ENCODE measurements at places on chromosomes 5 and 9.

DNA sequence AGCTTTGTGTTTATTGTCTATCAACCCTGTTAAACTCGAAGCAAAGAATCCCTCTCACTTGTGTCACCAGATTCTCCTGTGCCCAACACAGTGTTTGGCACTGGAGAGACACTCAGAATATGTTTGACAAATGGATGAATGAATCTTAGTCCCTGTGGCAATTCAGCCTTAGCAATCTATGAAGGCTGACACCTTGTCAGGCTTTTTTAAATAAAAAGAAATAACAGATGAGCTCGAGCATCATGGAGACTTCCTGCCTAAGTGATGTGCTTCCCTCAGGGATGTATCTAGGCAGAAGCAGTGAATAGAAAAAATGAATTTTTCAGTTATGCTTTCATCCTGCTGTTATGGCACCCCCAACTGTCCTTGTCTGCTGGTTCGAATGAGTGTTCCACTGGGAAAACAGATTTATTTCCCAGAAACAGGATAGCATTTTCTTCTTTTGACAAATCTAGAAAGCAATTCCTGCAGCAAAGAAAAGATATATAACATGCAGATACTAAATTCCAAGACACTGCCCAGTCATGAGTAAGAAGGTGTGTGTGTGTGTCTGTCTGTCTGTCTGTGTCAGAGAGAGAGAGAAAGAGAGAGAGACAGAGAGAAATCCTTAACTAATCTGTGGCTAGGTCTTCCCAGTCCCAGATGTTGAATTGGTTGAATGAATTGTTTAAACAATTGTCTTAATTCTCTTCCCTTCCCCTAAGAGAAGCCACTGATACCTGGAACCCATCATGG lies 16.7 kb downstream of the MAMDC2 start:
- DNase-seq: no peak

DNA sequence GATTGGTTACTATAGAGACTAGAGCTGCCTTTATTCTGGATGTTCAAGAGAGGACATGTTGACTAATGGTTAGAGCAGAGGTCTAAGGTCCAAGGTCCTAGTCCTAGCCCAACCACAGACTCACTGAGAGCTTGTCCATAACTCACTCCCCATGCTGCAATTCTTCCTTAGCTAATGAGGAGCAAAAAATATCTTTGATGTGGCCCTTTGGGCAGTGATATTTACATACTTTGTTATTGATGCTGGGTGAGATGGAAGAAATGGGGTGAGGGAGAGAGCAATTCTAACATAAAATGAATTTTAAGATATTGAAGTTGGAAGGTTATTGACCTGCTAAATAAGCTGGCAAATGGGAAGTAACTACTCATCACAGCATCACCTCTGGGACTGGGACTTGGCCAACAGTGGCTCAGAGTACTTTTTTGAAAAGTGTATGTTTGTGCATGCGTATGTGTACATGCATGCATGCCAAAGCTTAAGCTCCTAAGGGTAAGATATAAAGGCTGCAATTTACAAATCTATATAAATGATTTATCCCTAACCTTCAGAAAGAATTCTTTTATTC lies 58.0 kb upstream of the ANKRD55 start:
- no peak for DNase-seq

GRCh38 chr9:72129271-72130156 lies 19.7 kb upstream of the GDA start:
- DNase-seq: no peak

DNA sequence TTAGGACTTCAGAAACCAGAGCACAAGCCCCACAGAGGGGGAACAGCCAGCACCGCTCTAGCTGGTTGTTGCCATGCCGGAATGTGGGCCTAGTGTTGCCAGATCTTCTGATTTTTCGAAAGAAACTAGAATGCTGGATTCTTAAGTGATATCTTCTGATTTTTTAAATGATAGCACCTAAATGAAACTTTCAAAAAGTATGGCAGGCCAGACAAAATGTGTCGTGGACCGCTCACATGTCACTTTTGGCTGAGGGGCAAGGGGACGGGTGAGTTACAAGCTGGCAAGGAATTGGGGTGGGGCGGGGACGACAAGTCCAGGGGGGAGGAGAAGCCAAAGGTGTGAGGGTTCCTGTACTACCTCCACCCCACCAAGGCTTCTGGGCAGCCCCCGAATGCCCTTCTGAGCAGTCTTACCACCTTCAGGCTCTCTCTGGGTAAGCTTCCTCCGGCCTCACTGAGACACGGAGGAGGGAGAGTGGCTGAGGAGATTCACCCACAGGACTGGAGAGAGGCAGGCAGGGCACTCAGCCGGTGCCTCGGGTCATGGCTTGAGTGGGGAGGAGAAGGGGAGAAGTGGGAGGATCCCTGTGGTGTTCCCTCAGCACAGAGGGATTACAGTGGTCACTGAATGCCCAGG lies 10.3 kb downstream of the B4GALT7 start:
- DNase-seq: no peak

- no peak for DNase-seq
These were observed 18.8 kb upstream of the KCNIP1 start for GRCh38 chr5:170484847-170485615.

- DNase-seq: no peak
These were observed 574.1 kb downstream of the EBF1 start for GRCh38 chr5:158525663-158526062.

GRCh38 chr5:109744261-109744660 lies 54.5 kb downstream of the MAN2A1 start:
- no peak for DNase-seq

GRCh38 chr9:81080900-81081299 lies 608.4 kb downstream of the TLE1 start:
- no peak for DNase-seq

DNA sequence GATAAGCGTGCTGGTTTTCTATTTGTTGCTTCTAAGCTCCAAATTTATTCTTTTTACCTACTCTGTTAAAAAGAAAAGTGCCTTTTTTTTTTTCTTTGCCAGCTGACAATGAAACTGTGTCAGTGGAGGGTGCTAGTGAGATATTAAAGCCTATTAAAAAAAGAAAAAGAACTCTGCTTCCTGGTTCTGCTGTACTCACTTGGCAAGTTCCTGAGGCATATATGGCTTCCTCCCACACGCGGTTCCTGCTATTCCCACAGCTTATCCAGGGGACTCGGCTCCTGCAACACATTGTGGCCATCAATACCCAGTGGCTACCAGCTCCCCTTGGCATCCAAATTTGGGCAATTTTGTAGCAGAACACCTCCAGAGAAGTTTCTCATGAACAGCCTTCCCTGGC lies 1977.7 kb upstream of the CDH9 start:
- DNase-seq: no peak

DNA sequence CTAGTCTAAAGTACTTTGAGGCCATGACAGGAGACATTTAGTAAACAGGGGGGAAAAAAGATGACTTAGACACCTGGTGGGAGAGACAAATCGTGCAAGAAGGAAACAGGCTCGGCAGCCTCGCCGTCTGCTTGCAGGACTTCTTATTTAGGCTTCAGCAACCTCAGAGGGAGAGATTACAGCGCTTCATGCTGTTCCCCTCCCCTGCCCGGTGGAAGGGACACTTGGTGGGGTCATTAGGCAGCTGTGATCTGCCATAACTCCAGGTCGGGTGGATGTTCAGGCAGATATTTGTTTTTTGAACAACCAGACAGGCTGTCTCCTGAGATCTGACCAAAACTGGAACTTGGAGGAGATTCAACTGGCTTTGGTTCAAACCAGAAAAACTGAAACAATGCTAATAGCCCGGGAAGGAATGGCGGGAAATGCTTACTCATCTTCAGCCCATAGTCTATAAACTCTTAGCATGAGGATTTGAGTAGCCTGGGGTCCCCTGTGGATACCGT lies 38.1 kb upstream of the CD180 start:
- no peak for DNase-seq

DNA sequence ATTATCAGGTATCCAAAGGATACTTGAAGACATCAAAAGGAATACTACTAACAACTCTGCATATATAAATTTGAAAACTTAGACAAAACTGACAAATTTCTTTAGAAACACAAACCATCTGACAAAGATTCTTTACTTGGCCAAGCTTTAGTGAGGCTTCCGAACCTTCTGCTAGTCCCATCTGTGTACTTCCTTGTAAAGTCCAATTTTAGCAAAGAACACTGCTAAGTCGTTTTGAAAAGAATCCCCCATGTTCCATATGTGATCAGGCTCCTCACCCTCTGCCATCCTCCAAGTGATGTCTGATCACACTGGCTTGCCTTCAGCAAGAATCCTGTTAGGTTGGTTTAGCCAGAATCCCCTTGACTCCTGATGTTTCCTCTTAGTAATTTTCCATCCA lies 150.0 kb upstream of the ACO1 start:
- no peak for DNase-seq
